ENCODE measurements at places on chromosomes 2 and 18.

GRCh38 chr2:130372055-130372832 lies 16.4 kb downstream of the PTPN18 start:
- peak; percentile 30 for DNase-seq

- DNase-seq, result no peak
Measured at GRCh38 chr2:5231287-5231686, 460.9 kb upstream of the SOX11 start.

DNA sequence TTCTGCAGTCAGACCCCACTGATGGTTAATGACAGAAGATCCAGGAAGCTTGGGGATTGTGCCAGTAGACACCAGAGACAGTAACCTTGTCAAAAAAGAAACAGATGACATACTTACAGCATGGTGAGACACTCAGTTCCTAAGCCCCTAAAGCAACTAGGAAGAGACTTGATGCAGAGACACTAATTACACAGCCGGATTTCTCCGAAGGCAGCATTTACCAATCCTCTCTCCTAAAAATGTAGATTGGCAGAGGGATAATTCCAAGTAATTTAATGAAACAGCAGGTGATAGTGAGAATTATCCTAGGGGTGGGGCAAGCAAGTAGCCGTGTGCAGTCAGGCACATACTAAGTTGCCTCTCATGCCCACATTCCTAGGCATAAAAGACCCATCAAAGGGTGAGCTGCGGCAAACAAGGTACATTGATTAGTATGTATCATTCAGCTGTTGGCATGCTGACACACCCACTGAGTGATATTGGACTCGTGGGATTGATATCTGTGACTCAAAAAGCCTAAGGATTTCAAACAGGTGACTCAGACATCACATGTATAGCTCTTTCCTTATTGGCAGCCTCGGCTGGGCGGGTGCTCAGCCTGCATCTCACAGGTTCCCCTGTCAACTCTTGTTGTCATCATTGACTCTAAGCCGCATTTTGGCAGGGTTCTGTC lies 296.7 kb upstream of the ATP5MC3 start:
- DNase-seq, result no peak

DNA sequence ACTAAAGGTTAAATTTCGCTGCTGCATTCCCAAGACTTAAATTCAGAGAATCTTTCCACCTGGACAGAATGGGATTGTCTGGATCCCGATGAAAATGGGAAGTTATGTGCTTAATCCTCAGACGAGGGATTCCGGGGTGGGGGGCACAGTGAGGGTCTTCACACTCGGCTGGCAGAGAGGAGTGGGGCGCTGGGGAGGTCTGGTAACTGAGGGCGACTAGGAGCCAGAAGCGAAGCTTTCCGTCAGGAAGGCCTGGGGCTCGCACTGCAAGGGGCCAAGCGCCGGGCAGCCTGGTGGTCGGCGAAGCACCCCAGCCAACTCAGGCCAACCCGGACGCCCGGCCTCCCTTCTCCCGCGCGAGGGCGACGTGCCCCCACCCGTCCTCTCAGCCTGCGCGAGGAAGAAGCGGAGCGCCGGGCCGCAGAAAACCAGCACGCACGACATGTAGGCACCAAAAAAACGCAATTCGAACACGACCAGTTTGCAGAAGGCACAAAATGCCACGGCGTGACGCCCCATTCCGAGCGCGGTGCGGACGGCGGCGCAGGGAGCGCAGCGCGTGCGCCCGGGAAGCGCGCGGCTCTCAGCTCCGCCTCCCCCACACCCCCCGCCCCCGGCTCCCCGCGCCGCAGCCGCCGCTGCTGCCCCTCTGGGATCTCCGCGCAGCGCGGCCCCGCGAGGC lies 188.1 kb downstream of the ZEB2 start:
- peak; percentile 77 for DNase-seq

GRCh38 chr2:220955776-220956175 lies 616.3 kb downstream of the EPHA4 start:
- DNase-seq, result no peak

DNA sequence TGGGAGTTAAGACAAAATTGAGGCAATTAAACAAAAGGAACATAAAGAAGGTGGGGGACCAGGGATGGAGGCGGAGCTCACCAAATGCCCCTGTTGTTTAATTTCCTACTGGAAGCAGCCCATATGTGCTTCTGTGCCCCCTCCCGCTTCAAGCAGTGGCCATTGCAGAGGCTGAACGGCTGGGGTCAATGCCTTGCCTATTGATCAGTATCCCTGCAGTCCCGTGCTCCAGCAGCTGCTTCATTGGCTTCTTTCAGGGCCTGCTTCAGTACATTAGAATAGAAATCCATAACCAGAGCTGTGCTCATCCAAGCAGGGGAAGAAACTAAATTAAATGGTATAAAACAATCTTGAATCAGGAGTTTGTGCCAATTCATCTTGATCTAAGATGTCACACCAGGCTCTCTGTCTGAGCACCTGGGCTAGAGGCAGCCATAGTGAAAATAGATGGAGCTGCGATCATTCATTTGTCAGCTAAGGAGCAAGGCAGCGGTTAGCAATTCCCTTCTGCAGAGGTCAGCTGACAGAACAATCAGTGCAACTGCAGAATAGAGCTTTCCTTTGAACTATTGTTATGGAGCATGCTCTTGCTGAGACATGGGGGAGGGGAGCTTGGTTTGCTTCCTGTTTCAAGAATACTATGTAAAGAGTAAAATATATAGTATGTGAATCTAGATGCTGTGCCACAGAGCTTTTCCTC lies 222.4 kb downstream of the WDR7 start:
- DNase-seq, result no peak

DNA sequence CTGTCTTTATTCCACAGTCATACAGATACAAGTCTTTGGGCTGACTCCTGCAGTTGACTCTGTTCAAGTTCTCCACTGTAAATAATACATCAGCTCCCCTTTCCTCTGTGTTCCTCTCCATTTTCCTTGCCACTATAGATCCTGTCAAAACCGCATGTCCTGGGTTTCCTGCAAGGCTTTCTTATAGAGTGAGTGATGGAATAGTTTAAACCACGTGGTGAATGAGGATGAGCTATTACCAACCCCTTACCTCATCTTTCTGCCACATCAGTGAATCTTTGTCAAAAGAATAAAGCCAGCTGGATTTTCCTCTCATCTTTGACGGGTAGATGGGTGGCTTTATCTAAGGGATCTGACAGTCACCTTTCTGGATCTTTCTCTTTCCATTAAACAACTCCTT lies 3.9 kb upstream of the GALNT14 start:
- DNase-seq, result peak; percentile 51

GRCh38 chr2:119473621-119474370 lies 42.1 kb downstream of the TMEM37 start:
- DNase-seq, result no peak

DNA sequence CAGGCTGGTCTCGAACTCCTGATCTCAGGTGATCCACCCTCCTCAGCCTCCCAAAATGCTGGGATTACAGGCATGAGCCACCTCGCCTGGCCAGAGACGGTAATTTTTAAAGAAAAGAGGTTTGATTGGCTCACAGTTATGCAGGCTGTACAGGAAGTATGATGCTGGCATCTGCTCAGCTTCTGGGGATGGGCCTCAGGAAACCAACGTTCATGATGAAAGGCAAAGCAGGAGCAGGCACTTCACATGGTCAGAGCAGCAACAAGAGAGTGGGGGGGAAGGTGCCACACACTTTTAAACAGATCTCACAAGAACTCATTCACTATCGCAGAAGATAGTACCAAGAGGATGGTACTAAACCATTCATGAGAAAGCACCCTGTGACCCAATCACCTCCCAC lies 38.0 kb upstream of the GPD2 start:
- DNase-seq, result no peak

DNA sequence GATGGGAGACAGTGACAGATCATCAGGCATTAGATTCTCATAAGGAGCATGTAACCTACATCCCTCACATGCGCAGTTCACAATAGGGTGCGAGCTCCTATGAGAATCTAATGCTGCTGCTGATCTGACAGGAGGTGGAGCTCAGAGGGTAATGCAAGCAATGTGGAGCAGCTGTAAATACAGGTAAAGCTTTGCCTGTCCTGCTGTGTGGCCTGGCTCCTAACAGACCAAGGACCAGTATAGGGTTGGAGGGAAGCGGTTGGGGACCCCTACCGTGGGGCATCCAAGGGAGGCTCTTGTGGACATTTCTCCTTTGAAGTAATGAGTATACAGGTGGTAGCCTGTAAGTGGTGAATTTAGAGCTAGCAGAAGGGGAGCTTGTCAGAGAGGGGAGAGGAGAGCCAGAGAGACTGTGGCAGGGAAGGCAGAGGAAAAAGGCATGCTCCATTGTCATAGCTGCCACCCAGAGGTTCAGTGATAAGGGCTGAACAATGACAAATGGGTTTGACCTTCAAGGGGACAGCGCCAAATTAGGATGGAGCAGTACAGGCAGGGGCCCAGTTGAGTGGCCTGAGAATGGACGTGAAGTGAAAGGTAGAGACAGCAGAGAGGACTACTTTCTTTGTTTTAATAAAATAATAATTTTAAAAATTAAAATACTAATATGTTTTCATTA lies 15.2 kb upstream of the TMBIM1 start:
- DNase-seq, result no peak

DNA sequence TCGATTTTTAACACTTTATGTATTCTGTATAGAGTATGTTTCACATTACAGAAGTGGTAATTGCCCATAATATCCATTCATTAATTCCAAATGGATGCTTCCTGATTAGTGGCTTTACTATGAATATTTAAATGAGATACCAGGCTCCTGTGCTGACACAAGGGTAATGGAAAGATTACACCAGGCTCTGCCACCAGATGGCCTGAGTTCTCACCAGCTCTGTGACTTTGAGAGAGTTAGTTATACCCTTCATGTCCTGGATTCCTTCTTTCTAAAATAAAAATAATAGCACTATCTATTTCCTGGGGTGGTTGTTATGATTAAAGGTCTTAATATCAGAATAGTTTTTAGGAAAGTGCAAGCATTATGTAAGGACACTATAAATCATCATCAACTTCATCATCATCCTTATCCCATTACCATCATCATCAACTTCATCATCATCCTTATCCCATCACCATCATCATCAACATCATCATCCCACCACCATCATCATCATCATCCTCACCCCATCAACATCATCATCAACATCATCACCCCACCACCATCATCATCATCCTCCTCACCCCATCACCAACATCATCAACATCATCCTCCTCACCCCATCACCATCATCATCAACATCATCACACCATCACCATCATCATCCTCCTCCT lies 151.8 kb downstream of the DNER start:
- no peak for DNase-seq

DNA sequence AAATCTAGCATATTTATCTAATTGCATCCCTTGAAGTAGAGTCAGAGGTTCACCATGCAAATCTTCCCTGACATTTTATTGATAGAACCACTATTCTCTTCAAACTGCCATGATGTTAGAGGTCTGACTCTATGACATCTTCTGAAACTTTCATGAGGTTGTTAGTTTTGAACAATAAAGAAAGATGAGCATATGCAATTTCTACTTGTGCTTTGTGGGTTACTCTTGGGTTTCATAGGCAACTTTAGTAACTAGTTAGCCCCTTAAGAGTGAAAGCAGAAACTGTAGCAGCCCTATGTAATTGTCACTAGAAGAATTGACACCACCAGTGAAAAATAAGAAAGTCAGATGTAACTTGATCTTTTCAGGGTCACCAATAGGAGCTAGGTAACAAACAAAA lies 53.1 kb upstream of the ZEB2 start:
- DNase-seq, result no peak

DNA sequence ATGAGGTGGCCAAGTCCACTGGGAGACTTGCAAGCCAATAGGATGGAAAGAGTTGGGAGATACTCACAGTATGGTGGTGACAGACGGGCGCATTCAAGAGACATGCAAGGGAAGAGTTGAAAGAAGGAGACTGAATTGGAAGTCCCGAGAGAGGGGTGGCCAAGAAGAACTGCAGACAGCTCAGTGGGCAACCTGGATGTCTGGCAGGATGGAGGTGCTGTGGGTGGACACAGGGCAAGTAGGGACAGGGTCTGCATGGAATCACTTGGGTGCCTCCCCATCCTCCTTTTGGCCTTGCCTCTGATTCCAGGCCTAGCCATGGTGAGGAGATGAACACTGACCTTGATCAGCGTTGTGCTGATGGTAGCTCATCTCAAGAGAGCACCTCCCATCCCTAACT lies 235.7 kb upstream of the COPS8 start:
- no peak for DNase-seq

GRCh38 chr18:48790869-48791635 lies 159.7 kb downstream of the SMAD7 start:
- no peak for DNase-seq

DNA sequence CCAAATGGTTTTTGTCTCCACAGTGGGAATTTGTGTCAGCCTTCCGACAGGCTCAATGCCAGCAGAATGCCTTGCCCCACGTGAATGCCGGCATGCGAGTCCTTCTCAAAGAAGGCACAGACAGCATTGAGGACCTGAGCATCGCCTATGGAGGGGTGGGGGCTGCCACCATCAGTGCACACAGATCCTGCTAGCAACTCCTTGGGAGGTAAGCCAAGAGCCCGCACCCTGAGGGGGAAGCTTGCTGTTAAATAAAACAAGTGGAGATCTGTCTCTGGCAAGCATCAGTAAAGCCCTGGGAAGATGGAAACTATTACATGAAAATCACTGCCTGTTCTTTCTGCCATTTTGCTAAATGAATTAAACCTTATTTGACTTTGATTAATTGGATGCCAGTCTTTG lies 67.5 kb upstream of the BZW1 start:
- no peak for DNase-seq

- no peak for DNase-seq
Measured at GRCh38 chr2:121532894-121533293, 2.2 kb downstream of the RNU4ATAC start.

DNA sequence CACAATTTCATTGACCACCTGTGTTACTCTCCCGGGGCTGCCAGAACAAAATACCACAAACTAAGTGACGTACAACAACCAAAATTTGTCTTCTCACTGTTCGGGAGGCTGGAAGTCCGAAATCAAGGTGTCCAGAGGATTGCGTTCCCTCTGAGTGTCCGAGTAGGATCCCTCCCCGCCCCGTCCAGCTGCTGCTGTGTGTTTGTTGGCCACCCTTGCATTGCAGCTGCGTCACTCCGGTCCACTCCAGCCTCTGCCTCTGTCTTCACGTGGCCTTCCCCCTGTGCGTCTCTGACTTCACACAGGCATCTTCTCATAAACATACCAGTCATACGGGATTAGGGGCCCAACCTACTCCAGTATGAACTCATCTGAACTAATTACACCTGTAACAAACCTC lies 251.8 kb upstream of the SMIM21 start:
- DNase-seq, result no peak

GRCh38 chr2:11411768-11412448 lies 54.1 kb downstream of the E2F6 start:
- peak; percentile 76 for DNase-seq

DNA sequence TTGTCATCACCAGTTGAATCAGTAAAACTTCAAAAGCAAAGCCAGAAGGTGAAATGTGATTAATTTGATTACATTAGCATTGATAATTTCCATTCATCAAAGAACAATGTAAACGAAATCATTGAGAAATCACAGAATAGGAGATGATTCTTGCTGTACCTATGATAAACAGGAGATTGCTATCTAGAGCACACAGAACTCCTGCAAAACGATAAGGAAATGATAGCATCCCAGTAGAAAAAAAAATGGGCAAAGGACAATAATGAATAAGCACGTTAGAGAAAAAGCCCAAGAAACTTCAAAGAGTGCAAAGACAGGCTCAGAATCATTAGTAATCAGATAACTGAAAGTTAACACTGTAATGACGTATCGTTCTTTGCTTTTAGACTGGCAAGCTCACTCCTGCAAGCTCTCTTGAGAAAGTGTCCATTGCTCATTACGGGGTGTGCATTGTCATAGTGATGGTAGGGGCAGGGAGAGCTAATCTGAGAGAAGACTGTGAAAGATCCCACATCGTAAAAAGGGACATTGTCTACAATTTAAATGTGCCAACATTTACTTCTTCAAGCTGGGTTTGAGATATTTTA lies 143.6 kb downstream of the SPP2 start:
- no peak for DNase-seq

Measured in NCI-H1694 treated with DMSO at 0.1 percent for 48 hours (cell line).